Dermis blood vessel endothelial cell (primary cell): ENCODE measurements at places on chromosomes 1 and 21. TPM values are rescaled to one million over a fixed set of nuclear protein-coding genes. Genes with fewer than 3 reads are reported as not detected.

The CCDC27 gene
- not detected in 2 replicates for total RNA-seq

The AGT gene
- under 0.01 TPM in 1 of 2 replicates, not detected in the other for total RNA-seq

The CA14 gene
- not detected in 2 replicates for total RNA-seq

The ERICH3 gene
- total RNA-seq = under 0.01 TPM in 1 of 2 replicates, not detected in the other

The C1orf87 gene
- total RNA-seq = not detected in 2 replicates
